Left lung (tissue), 14 donors: ENCODE measurements at places on chromosomes 2 and 18. TPM values are rescaled to one million over a fixed set of nuclear protein-coding genes. Genes with fewer than 3 reads are reported as not detected.

- DNase-seq, result no peak
Observed at GRCh38 chr2:36318547-36318946, 37.0 kb upstream of the CRIM1 start.

GRCh38 chr2:218093879-218094278 lies 24.8 kb downstream of the RUFY4 start:
- no peak for DNase-seq

The KCNJ3 gene
- polyA plus RNA-seq, result 0.48 TPM

The CCDC150 gene
- 14.4 TPM for polyA plus RNA-seq

The ST6GAL2 gene
- 3.8 TPM for polyA plus RNA-seq

The EML6 gene
- polyA plus RNA-seq, result 1.4 TPM
